ENCODE measurements at places on chromosomes 12 and 14.

- DNase-seq, result no peak
Measured at GRCh38 chr12:105921055-105921454, 217.7 kb downstream of the NUAK1 start.

GRCh38 chr12:53754633-53755264, 3.0 kb upstream of the CISTR start:
- no peak for DNase-seq

- DNase-seq, result no peak
Measured at GRCh38 chr14:64244279-64244678, 49.9 kb downstream of the ESR2 start.

DNA sequence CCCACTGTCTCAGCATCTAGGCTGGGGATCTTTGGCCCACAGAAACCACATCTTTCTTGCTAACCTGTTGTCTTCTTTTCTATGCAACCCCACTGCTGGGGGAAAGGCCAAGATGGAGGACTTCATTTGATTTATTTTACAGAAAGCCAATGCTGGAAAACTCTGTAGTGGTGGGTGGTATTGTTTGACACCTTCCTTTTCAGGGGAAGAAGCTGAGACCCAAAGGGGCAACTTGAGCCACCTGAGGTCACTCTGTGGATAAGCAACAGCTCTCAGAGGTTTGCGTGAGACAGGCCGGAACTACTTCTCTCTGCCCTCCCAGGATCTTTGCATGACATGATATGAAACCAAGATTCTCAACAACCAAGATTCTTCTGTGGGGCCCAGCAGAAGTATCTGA, 645.2 kb downstream of the VRK1 start:
- peak; percentile 27 for DNase-seq

DNA sequence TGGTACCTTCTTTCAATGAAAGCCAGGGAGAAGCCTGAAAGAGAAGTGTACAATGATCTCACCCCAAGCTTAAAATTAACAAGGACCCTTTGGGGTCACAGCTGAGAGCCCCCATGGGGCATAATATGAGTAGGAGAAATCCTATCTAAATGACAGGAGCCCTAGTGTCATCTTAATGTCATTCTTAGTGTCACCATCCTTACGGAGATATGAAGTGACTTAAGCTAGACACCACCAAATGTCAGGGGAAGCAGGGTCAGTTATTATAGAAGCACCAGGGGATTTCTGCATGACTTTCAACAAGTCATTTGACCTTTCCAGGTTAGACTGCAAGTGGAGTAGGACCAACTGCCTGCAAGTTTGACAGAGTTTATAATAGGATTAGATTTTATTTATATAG, 28.9 kb upstream of the STON2 start:
- no peak for DNase-seq

DNA sequence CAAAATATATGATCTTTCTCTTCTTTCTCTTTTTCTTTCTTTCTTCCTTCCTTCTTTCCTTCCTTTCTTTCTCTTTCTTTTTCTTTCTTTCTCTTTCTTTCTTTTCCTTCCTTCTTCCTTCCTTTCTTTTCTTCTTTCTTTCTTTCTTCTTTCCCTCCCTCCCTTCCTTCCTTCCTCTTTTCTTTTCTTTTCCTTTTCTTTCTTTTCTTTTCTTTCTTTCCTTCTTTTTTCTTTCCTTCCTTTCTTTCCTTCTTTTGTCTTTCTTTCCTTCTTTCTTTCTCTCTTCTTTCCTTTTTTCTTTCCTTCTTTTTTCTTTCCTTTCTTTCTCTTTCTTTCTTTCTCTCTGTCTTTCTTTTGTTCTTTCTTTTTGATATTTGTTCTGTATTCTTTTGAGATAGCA, 1356.0 kb upstream of the SEL1L start:
- DNase-seq, result no peak

- no peak for DNase-seq
Measured at GRCh38 chr12:88897723-88898122, 317.5 kb upstream of the KITLG start.

DNA sequence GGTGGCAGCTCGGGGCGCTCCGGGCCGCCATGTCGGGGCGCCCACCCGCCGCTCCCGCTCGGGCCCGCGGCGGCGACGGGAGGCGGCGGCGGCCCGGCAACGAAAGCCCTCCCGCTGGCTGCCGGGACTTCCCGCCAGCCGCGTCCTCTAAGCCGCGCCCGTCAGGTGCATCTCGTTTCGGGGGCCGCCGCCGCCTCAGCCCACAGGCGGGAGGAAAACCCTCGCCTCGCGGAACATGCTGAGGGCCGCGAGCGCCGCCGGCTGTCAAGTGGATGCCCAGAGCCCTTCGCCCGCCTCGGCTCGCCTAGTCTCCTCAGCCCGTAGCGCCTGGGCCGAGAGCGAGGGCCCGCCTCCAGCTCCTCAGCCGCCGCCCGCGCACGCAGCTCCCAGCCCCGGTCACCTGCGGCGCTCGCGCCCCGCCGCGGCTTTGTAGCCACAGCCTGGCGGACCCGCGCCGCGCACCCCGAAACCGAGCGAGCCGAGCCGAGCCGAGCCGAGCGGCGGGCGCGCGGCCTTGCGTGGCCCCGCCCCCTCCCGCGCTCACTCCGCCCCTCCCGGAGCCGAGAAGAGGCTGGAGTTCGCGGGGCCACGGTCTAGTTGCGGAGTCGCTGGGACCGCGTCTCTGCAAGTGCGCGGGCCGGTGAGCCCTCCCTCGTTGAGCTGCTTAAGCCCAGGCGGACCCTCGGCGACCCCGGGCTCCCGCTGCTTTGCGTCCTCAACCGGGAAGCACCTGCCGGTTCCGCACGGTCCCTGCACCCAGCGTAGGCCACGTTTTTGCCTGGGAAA, at the start of gene EML5:
TSS of gene EML5 (minus strand) at position 481 of the 786 bp plus-strand sequence. CDS start at position 31, 450 bp downstream.
- DNase-seq, result peak; percentile 80

DNA sequence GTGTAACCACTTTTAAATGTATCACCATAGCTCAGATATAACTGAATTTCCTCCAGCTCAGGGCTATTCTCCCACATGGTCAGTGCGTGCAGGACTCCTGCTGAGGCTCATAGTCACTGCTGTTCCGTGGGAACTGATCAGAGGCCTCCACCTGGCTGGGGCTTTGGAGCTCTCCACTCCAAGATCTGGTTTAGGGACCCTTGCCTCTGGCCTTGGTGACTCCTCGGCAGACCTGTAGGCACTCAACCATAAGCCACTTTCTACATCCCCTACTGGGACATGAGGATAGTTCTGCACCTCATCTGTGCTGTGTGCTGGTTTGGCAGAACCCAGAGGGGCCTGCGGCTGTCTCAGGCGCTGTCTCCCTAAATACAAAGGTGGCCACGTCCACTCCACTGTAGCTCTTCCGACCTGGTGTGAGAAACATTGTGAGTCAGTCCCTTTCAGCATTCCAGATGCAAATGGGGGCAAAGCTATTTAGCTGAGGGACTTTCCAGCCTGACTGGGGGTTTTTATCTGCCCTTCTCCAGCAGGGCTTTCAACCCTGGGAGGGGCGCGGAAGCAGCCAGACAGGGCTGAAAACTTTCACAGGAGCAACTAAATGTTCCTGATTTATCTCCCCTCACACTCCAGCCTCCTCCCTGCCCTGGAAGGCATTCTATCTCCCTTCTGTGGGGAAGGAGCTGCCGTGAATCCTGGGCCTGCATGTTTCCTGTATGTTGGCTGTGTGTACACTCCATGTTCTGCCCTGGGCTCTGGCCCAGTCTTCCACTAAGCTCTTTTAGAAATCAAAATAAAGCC, 218.3 kb upstream of the DAAM1 start:
- DNase-seq, result no peak

DNA sequence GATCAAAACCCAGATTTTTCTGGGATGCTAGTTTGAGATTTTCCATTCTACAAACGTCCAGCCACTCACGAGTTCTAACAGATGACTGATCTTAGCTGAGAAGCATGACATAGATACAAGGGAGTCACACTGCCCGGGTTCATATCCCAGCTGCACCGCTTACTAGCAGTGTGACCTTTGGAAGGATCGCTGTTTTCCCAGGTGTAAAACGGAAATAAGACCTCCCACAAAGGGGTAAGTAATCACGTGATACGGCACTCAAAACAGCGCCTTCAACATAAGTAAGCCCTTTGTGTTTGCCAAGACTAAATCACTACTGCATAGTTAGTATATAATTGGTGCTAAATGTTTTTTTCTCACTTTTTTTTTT, 624 bp upstream of the PWP1 start:
- peak; percentile 15 for DNase-seq

DNA sequence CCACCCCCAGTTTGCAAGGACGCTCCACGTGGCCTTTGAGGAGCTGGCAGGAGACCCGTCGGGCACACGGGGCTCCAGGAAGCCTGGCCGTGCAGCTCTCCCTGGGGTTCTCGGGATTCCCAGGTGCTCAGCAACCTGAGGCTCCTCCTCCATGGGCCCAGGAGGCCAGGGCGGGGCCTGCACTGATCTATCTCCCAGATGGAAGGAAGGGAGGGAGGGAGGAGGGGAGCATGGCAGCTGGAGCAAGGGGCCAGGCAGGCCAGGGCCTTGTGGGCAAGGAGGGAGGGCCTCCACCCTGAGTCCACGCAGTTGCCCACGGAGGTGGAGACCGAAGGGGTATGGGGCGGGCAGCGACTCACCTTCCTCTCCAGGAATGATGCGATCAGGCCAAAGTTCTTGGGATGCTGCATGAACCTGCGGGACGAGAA, 127.3 kb downstream of the RFLNA start:
- DNase-seq, result no peak

DNA sequence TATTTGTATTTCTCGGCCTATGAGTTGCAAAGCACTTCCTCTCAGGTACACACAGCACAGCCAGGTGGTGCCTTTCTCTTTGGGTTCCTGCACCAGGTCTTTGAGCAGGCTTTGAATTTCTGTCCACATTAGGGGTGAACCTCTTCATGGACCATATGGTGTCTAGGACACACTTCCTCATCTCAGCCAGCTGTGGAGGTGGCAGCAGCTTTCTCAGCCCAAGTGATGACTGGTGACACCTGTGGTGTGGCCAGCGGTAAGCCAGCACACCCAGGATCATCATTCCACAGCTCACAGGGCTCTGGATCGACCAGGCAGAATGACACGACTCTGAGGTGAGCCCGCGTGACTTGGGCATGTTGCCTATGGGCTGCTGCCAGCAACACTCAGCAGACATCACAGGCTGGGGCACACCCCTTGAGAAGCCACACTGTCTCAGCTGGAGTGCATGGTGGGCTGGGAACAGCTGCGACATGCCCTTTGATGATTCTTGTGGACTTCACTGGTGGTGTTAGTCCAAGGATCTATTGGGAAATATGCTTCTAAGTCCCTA, 36.8 kb downstream of the SLC5A8 start:
- DNase-seq, result no peak

GRCh38 chr12:9731797-9732196, 1.1 kb downstream of the CLECL1 start:
- no peak for DNase-seq

- no peak for DNase-seq
Measured at GRCh38 chr12:81370456-81370855, 292.6 kb downstream of the ACSS3 start.

DNA sequence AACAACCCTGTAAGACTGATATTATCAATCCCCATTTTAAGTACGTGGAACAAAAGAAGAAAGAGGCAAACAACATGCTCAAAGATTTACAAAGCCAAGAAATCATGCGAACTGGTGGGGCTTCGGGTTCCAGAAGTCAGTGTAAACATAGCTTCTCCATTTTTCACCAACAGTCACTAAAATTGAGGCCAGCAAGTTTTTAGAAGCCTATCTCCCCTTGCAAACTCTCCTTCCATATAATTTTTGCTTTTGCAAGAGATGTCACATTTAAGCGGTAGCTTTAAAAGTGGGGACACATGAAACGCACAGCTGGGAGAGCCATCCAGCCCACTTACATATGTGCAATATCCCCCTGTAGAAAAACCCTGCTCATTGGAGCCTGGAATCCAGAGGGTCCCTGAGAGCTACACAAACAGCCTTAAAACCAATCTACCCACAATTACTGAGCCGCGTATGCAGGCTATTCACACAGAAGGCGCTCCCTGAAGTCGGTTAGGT, 797 bp downstream of the SLC11A2 start:
- no peak for DNase-seq

DNA sequence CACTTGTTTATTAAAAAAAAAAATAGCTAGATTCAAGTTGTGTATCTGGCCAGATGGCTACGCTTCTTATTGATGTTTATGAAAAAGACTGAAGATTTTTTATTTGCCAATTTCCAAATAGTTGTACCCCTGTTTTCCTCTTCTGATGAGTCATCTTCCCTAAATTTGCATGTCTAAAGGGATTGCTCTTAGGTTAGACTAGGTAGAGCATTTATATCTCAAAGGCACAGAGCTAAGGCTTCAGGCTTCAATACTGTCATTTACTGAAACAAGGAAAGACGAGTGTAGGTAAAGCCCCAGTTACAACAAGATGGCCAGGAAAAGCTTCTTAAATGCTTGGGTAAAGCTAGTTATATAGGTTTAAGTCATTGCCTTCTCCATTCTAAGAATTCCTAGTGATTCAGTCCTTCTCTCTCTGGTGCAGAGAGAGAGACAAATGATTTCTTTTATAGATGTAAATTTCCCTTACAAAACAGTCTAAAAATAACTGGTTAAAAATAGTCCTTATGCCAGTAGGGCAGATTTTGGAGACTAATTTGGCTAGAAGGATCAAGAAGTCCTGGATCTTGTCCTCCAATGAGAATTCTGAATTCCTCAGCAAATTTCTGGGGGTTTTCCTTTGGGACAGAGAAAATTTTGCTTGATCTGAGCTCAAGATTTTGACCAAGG, 26.1 kb downstream of the LEMD3 start:
- DNase-seq, result no peak

DNA sequence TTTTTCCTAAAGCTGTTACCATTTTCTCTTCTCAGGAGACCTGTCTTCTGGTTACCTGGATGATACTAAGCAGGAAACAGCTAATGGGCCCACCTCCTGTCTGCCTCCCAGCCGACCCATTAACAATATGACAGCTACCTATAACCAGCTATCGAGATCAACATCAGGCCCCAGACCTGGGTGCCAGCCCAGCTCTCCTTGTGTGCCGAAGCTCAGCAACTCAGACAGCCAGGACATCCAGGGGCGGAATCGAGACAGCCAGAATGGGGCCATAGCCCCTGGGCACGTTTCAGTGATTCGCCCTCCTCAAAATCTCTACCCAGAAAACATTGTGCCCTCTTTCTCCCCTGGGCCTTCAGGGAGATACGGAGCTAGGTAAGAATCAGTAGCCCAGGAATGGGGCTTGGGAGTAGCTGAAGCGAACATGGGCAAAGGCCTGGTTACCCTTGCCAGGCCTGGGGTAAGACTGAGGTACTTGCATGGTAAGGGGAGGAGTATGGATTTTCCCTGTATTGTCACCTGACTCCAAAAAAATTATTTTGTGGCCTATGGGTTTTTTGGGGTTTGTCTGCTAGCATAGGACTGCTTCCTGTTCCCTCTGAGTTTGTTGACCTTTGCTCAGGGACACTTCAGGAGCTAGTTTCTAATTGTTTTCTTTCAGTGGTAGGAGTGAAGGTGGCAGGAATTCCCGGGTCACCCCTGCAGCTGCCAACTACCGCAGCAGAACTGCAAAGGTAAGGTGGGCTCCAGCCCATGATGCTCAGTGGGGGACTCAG, 26.6 kb downstream of the TRAFD1 start:
- no peak for DNase-seq

Data from stimulated activated CD4-positive, alpha-beta T cell treated with anti-CD3 and anti-CD28 coated beads, Interleukin-2, amount 100 ng/mL, for 24 hours (primary cell).